ENCODE measurements at places on chromosomes 2 and 18.

GRCh38 chr2:228839421-228839876 lies 431.6 kb downstream of the PID1 start:
- no peak for DNase-seq

DNA sequence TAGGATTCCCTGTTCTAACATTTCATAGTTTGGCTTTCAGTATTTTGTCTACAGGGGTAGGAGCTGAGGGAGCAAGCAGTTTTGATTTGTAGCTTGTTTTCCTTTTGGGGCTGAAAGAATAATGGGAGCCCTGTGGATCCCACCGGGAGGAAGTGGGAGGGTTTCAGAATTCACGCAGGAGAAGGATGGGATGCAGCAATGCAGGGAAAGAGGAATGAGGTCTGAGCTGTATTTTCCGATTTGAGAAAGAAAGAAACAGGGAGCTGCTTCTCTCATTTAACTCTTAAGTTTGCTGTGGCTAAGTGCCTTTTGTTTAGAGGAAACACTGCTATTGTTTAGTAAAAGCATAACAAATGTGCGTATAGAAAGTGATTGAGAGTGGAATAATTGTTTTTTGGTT lies 141.0 kb downstream of the ADCYAP1 start:
- no peak for DNase-seq

DNA sequence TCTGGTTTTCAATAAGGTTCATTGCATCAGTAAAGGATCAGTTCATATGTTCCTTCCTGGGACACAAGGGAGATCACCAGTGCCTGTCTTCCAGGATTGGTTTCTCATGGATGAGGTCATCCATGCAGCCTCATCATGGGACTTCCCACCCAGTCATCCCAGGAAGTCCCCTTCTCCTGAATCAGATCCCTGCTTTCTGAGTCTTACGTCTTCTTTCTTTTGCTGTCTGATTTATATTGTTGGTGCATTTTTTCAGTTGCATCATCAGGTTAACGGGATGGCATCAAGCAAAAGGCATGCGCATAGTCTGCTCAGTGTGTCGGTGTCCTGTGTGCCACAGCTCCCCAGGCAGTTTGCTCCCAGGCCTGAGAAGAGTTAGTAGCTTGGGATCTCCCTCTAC lies 105.9 kb downstream of the SOX11 start:
- no peak for DNase-seq

GRCh38 chr2:152062125-152063091 lies 36.4 kb downstream of the CACNB4 start:
- DNase-seq: no peak

Measured in NCI-H1436 (cell line).